Stimulated activated CD8-positive, alpha-beta memory T cell treated with anti-CD3 and anti-CD28 coated beads, Interleukin-7, amount 100 ng/mL, for 24 hours (primary cell): ENCODE measurements at places on chromosomes 6 and 20.

DNA sequence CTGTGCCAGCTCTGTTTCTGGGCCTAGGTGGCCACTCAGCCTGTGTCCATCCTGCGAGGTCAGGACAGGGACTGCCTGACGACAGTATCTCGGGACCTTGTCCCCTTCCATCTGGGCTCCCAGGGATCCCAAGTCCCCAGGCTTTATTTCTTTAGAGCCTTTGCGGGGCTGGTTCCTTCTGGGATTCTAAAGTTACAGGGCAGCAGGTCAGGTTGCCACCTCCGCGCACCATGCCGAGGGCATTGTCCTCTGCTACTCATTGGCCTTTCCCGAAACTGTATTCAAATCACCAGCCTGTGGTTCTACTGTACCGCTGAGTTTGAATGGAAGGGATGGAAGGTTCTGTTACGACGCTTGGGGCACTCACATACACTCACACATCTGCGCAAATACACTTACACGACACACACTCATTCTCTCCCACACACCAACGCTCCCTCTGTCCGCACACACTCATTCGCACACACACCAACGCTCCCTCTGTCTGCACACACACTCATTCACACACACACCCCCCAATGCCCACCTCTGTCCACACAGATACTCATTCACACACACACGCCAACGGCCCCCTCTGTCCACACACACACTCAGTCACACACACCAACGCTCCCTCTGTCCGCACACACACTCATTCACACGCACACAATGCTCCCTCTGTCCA is 59.8 kb upstream of the THBS2 start:
- no peak for DNase-seq

- DNase-seq: peak; percentile 21
Observed at GRCh38 chr6:3022765-3023662, 23.3 kb downstream of the NQO2 start.

DNA sequence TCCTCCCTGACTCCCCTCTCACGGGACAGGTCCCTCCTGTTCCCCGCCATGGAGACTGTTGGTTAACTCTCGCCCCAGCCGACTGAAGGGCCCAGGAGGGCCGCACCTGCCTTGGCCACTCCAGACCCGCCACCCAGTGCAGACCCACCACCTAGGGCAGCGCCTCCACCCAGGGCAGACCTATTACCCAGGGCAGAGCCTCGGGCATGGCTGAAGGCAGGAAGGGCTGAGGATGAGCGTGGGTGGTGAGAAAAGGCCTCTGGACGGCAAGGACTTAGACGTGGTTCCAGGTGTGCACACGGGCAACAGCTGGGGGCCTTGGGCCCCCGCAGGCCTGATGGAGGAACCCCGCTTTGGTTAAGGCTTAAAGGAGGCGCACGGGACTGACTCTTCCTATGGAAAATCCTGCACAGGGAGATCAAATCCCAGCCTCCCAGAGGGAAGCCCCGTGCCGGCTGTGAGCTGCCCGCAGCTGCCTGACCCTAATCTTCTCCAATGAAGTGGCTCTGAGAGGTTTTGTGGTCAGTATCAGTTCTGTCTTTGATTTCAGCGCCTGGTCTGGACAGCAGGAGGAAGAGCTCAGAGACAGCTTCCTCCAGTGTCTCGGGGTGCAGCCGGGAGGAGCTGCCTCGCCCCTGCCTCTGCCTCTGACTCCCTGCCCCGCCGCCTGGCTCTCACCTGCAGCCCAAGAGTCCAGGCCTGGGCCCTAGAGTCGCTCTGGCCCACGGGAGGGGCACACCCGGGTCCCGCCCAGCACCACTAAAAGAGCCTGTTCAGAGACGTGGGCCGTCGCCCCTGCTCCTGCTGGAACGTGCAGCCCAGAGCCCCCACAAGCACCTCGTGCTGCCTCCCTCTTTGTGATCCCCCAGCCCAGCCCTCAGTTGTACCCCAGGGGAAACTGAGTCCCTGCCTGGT is 12.1 kb upstream of the CHRNA4 start:
- DNase-seq: no peak

- DNase-seq: no peak
Observed at GRCh38 chr6:34810017-34810882, 18.4 kb downstream of the BLTP3A start.

DNA sequence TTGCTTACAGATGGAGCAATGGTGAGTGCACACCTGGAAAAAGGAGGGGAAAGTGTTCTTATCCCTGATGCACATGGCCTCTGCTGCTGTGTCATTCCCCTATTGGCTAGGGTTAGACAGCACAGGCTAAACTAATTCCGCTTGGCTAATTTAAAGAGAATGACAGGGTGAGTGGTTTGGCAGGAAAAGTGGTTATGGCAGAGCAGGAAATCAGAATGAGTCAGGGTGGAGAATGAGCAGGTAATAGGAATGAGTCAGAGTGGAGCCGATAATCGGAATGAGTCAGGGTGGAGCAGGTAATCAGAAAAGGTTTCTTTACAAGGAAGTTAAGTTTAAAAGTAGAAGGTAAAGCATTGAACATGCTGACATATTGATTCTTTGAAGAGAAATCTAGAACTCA is 355.5 kb upstream of the HTR1E start:
- no peak for DNase-seq

DNA sequence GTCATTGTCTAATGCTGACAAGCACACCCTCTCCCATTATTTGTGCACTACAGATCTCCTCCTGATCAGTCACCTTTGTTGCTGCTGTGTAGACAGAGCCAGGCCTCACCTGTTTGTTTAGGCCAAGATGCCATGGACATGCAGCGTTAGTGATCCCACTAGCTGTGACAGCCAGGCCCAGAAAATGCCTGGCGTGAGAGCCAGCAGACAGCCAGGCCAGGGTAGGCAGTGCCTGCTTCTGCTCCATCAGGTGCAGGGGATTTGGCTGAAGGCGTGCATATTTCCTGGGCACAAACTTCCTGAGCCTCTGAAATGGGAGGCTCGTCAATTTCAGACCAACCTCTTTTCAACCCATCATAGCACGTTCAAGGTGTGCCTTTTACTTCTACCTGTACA is 27.3 kb downstream of the MANBAL start:
- no peak for DNase-seq

GRCh38 chr6:106181664-106182418 is 95.7 kb downstream of the PRDM1 start:
- DNase-seq: no peak

GRCh38 chr6:32208996-32209395 is 14.9 kb downstream of the NOTCH4 start:
- no peak for DNase-seq

DNA sequence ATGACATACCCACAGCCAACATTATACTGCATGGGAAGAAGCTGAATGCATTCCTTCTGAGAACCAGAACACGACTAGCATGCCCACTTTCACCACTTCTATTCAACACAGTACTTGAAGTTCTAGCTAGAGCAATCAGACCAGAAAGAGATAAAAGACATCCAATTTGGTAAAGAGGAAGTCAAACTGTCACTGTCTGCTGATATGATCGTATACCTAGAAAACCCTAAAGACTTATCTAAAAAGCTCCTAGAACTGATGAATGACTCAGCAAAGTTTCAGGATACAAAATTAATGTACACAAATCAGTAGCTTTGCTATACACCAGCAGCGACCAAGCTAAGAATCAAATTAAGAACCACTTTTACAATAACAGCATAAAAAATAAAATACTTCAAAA is 60.5 kb downstream of the EYS start:
- DNase-seq: no peak

GRCh38 chr6:14149053-14149738 is 31.6 kb downstream of the CD83 start:
- DNase-seq: no peak

DNA sequence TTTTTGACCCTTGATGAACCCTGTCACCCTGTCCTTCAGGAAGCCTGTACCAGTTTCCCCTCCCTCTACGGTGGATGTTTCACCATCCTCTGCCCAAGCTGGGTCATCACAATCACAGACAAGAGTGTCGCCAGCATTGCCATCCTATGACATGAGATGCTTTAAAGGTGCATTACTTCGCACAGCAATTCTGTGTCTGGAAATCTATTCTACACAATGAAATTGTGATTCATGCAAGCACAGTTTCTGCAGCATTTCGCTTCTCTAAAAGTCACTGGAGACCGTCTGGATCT is 2.5 kb upstream of the ULBP2 start:
- DNase-seq: no peak

DNA sequence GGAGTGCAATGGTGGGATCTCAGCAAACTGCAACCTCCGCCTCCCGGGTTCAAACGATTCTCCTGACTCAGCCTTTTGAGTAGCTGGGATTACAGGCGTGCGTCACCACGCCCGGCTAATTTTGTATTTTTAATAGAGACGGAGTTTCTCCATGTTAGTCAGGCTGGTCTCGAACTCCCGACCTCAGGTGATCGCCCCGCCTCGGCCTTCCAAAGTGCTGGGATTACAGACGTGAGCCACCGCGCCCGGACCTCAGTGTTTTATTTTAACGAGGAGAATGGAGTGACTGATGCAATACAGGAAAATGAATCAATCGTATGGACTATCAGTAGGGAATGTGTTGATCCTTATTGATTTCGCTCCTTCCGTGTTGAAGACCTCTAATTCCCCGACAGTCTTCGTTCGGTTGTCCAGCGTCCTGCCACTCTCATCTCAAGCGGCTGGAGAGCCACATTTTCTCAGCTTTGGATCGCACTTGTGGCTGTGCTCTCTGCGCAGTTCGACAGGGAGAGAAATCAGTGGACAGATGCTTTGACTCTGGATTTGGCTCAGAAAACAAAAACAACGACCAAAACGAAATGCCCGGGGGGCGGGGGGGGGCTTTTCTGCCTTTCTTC is 166.2 kb downstream of the TRIM27 start:
- no peak for DNase-seq

- no peak for DNase-seq
Observed at GRCh38 chr6:124164343-124164742, 360.7 kb downstream of the NKAIN2 start.

DNA sequence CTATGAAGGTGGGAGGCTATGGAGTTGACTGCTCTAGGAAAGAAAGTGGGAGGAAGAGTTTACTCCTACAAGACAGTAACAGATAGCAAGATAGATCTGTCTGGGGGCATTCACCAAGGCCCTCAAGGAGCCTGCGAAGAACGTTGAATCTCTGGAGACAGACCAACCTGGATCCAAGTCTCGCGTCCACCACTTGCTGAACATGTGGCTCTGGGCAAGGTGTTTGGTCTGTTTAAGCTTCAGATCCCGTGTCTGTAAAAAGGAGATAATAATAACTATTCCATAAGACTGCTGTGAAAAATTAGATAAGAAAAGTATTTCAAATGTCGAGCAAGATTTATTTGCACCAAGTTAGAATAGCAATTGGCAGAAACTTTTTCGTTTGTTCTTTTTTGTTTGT is 8.1 kb upstream of the EEF1A1 start:
- no peak for DNase-seq

- DNase-seq: no peak
Observed at GRCh38 chr20:32418376-32418775, 60.2 kb downstream of the ASXL1 start.

DNA sequence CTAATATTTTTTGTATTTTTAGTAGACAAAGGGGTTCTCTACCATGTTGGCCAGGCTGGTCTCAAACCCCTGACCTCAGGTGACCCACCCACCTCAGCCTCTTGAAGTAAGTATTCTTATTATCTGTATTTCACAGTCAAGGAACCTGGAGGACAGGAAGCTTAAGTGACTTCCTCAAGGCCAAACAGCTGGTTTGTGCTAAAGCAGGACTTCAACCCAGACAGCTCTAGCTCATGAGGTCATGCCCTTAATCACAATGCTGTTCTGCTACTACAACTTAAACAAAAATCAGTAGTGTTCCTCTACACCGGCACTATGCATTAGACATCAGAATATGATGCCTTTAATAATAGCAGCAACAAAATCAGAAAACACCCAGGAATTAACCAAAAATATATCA is 168.9 kb downstream of the ADGB start:
- DNase-seq: no peak

DNA sequence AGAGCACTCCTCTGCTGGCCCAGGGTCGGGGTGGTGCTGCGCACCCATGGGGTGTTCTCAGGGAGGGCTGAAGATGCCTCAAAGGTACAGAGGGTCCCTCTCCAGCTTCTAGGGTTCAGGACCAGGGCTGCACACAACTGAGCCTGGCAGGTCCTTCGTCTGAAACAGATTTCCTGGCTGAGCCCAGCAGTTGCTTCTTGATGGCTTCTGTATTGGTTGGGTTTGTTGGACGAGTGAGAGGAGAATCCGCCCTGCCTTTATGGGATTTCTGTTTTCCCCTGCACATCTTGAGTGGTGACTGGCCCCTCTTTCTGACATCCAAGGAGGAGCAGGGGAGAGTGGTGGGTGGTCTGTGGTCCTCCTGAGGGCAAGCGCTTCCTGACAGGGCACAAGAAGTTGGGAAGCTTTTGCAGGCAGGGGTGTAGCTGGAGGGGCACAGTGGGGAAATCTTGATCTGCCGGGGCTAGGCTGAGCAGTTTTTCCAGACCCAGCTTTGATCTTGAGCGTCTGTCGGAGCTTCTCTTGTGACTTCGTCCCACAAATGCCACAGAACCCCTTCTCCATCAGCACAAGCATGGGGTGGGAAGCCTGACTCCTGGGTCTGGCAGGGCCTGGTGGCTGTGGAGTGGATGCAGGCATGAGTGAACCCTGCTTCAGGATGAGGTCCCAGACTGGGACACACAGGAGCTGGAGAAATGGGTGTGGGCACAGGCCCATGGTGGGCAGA is 116.5 kb downstream of the SYNDIG1 start:
- DNase-seq: no peak

DNA sequence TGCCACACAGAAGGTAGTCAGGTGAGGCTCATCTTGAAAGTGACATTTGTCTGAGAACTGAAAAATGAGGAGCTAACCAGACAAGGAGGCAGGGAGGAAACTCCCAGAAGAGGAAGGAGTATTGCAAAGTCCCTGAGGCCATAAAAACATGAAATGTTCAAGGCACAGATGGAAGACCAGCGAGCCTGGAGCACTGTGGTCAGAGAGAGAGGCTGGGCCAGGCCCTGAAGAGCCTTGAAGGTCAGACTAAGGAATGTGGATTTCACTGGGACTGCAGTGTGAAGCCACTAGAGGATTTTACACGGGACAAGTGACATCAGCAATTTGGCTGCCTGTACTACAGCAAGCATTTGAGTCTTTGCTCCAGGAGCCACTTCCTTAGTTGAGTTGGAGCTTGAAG is 21.1 kb upstream of the TMEM181 start:
- no peak for DNase-seq

DNA sequence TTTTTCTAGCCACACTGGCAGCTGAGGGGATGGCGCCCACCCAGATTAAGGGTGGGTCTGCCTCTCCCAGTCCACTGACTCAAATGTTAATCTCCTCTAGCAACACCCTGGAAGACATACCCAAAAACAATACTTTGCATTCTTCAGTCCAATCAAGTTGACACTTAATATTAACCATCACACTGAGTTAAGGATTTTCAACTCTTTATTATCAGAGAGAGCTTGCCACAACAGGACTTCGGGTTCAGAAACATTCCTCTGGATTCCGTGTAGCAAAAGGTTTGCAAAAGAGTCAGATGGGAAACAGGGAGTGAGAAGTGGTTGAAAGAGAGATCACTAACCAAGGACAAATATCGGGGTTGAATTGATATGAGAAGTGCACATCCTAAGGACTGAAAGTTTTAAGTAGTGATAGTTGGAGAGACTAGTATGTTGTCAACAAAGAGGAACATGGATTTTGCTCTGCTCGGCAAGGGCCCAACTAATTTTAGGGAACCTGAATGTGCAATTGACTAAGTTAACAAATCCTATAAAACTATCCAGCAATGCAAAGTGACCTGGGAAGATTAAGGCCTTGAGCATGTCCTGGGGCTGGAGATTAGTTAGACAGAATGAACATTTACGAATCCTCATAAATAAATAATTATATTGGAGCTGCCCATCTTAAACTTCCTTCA is 137.0 kb upstream of the TENT5A start:
- DNase-seq: no peak

- DNase-seq: no peak
Observed at GRCh38 chr6:152270301-152270925, 366.7 kb downstream of the SYNE1 start.

- DNase-seq: no peak
Observed at GRCh38 chr6:133701633-133702331, 187.1 kb upstream of the TCF21 start.
